ENCODE measurements at places on chromosomes 12 and 14.

DNA sequence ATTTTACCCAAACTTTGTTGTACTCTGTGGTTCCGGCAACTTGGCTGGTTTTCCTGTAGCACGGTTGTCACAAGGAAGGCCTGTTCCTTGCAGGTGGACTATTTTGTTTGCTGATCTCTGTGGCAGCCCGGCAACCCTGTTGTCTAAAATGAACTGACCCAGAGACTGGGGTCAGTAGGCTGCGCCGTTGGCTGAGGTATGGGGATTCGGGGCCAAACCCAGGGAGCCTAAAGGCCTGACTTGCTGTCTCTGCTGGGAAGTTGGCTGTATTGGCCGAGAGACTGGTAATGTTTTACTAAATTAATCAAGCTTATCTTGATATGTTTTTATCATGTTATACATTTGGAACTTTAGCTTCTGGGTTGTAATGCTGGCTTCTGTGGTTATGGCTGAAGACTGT lies 13.8 kb downstream of the SMIM41 start:
- no peak for DNase-seq

GRCh38 chr12:92695056-92695455 lies 7.7 kb upstream of the PLEKHG7 start:
- DNase-seq = no peak

GRCh38 chr12:122876731-122877130 lies 19.2 kb downstream of the VPS37B start:
- DNase-seq = no peak

DNA sequence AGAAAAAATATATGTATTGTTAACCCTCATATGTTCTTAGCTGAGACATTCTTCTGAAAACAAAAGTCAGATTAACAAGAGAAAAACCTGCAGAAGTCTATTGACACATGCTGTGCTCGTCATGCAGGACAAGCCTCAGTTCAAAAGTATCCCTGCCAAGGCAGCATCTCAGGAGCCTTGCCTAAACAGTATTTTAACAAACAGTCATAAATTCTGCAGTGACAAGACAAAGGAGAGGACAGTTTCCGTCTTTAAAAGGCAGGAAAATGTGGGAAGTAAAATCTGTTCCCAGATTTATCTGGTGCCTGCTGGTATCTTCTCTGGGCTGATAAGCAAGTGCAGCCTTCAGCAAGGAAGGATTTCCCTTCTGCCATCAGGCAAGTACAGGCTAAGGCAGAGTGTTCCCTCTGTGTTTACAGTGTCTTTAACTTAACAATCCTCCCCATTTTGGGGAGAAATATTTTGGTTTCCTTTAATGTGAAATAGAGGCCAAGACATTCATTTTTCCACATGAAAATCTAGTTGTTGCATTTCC lies 480.2 kb upstream of the CCDC196 start:
- no peak for DNase-seq

- no peak for DNase-seq
These were observed 693.8 kb downstream of the BCL11B start for GRCh38 chr14:98578204-98578603.

DNA sequence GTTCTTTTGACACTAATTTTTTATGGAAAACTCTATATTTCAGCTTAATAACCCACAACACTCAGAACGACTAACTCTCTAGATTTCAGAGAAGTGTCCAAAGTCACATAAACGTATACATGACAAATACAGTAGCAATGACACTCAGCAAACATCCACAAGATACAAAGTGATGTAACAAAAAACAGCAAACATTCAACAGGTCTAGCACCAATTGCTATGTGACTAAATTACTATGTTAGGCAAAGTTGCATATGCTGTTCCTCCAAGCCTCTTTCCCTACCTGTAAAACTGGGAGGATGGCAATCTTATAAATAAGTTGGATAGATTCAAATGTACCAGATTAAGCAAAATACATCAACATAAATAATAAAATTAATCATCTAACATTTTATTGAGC lies 1.7 kb downstream of the RECQL start:
- no peak for DNase-seq

DNA sequence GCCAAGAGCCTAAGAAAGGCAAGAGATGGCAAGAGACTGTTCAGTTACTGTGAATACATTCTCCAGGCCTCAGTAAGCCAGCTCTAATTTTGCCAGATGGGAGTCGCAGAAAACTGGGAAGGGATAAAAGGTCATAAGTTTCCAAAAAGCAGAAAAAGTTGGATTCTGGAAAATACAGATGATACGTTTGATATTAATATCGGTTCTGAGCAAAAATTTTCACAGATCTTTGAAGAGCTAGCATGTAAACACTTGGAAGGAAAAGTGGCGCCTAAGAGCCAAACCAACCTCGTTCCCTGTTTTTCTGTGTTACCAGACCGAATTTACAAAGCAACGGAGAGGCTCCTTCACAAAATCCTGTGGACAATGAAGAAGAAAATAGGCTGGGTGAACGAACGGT lies 7.8 kb upstream of the EML1 start:
- no peak for DNase-seq
